ENCODE measurements at places on chromosomes 6 and 20. TPM values are rescaled to one million over a fixed set of nuclear protein-coding genes. Genes with fewer than 3 reads are reported as not detected.

GRCh38 chr20:23147964-23148730, 62.0 kb upstream of the CD93 start:
- no peak for DNase-seq

Gene KHDRBS2
- 0.42 TPM for polyA plus RNA-seq

Gene ZNF343
- 12.4 TPM for polyA plus RNA-seq

Gene TMEM244
- polyA plus RNA-seq: 0.52 TPM

- DNase-seq: no peak
These were observed 8.3 kb upstream of the NPEPL1 start for GRCh38 chr20:58684291-58684690.

Gene MLN
- not detected for polyA plus RNA-seq

Gene RIN2
- polyA plus RNA-seq: 54.0 TPM

DNA sequence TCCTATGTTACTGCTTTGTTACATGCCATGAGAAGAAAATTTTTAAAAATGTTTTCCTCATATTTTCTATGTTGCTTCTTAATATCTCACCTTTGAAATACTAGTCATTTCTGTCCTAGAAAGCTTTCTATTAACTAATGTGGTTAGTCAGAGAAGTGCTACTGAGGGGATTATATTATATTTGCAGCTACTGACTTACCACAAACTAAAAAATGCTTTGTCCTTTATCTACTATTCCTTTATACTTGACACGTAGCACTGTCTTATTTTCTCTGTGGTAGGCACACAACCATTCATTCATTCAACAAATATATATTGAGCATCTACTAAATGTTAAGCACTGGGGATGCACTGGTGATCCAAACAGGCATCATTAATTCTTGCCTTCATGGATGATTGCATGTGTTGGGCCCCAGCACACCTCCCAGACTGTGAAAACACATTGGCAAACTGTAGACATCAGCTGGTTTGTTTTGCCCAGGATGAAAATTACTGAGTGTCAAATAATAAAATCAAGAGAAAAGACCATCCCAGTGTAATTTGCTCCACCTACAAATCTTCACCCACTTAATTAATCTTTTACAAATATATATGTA, 10.7 kb upstream of the MLIP start:
- DNase-seq: no peak

DNA sequence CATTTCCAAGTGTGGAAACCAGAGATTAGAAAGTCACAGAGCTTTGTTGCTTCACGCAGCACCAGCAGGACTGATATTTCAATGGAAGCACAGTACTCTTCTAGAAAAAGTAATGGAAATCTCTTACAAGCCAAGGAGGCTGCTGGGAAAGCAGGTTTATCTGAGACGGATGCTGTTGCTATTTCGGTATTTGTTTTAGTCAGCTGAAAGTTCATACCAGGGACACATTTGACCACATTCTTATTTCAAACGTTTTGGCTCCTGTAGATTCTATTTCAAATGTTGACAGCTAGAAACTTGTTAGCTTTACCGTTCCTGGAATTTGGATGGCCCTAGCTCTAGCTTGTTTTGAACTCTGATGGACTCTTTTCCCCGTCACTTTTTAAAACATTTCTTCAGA, 3.7 kb upstream of the TMEM242 start:
- DNase-seq: no peak

Gene FUT9
- polyA plus RNA-seq: 0.54 TPM

Data from muscle of arm (tissue), 14 donors.